ENCODE measurements at places on chromosomes 7 and 10.

DNA sequence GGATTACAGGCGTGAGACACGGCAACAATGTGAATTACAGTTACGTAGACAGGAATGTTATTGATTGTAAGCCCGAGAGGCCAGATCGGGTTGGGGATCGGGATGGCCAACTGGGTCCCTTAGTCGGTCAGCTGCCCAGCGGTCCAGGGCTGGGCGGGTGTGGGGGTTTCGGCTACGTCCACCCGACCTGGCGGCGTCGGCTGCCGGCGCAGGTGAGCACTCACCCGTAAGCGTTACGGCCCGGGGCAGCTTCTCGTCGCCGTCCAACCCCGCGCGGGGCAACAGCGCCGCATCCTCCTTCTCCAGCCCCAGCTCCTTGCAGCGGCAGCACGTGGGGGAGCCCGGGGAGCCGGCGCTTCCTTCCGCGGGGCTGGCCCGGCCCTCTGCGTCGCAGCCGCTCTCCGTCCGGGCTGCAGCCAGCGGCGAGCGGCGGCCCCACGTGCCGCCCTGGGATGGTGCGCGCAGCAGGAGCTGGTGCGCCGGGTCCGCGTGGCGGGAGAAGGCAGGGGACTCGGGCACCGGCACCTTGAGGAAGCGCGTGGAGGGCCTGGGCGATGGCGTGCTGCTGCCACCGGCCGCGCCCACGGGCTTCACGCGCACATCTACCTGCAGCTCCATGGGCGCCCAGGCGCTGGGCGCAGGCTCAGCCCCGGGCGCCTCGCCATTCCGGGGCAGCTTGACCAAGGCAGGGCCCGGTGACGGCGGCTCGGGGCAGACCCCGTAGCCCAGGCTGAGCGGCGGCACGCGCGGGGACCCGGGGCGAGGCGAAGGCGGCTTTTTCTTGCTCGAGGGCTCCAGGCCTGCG lies 609 bp downstream of the KLRG2 start:
- peak; percentile 21 for DNase-seq

GRCh38 chr10:86439544-86439943 lies 72.9 kb upstream of the GRID1 start:
- DNase-seq: peak; percentile 80

DNA sequence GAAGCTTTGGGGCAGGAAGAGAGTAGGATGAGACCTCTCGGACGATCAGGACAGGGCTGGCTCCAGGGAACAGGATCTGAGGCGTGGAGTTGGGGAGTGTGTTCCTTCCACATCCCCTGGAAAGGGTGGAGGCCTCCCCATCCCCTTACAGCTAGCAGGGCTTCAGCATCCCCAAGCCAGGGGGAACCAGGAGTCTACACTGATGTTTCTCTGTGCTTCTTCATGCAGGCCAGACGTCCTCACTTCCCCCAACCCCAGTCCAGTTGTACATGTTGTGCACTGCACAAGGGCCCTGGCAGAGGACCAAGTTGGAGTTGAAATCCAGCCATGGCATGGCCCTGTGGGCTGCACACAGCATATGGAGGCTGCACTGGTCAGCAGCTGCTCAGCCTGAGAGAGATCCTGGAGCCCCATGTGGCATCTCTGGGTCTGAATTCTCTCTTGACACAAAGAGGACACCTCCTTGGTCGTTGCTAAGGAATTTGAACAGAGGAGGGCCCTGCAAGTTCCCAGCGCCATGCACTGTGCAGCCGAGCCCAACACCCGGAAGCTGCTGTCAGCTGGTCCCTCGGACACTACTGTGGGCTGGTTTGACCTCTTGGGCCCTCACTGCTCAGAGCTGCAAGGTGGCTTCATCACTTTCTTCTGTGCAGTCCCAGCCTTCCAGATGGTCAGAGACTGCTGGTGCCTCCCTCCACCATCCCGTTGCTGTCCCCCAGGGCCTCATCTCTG lies 181.1 kb downstream of the DNAJB6 start:
- DNase-seq: no peak

DNA sequence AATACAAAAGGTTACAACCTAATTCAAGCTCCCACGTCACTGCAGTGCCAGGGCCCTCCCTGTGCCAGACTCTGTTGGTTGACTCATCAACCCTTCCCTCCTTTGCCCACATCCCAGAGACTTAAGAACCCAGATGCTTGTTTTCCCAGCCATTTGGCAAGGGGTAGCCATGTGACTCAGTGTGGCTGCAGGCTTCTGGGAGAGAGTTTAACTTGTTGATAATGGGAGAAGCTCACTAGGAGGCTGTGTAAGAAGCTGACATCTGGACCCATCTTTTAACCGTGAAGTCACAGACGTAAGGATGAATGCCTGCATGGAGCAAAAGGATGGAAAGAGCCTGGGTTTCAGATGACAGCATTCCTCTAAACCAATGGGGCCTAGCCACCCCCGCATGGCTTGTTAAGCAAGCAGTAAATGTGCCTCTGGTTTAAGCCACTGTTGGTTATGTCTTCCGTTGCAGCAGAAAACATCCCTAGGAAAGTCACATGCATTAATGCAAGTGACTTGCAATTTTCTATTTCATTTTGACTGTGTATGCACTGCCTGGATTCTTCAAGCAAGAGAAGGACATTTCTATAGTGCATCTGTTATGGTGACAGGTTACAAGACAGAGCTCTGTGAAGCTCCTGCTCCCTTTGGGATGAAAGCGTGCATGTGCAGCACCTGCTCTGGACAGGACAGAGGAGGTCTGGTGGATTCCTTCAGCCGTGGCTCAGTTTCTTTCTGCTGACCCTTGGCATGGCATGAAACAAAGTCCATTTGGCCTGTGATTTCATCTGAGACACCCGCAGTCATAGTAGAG lies 57.5 kb upstream of the CREB5 start:
- DNase-seq: peak; percentile 94

DNA sequence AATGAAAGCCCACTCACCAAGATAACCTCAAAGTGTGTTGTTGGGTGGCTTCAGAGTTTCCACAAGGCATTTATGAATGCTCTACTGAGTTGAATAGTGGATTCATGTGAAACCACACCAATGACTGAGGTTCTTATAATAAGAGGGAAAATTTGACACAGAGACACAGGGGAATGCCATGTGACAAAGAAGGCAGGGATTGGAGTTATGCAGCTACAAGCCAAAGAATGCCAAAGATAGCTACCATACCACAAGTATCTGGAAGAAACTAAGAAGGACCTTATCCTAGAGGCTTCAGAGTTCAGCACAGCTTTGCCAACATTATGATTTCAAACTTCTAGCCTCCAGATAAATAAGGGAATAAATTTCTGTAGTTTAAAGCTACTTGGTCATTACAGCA lies 68.0 kb upstream of the PCDH15 start:
- DNase-seq: peak; percentile 45

DNA sequence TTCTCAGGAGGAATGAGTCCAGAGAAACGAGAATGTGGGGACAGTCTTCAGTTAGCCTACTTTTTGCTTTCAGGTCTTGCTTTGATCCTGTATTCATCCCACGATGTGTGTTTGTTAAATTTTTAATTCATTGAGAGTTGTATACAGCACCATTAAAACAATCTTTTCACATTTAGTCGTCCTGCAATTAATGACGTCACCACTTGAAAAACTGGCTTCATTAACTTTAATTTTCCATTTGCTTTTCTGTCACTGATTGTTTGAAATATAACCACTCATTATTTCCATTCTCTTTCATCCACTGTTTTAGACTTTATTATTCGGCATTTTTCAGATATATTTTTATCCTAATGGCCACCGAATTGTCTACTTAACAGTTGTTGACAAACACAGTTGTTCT lies 146.9 kb downstream of the TFEC start:
- DNase-seq: no peak

DNA sequence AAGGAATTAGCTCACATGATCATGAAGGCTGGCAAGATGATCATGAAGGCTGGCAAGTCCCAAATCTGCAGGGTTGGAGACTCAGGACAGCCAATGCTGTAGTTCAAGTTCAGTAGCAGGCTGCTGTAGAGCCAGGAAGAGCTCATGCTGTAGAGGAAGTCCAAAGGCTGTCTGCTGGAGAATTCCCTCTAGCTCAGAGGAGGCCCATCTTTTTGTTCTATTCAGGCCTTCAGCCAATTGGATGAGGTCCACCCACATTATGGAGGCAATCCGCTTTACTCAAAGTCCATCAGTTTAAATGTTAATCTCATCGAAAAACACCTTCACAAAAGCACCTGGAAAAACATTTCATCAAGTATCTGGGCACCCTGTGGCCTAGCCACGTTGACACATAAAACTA lies 24.8 kb upstream of the FAM171A1 start:
- no peak for DNase-seq
